ENCODE measurements at places on chromosomes 1 and 21. TPM values are rescaled to one million over a fixed set of nuclear protein-coding genes. Genes with fewer than 3 reads are reported as not detected.

TNFAIP8L2 gene
- total RNA-seq: 0.35 TPM

SLC9C2 gene
- not detected for total RNA-seq

MYCBP gene
- total RNA-seq: 15.7 TPM

RNF2 gene
- 21.5 TPM for total RNA-seq

SLC1A7 gene
- total RNA-seq: not detected

CNR2 gene
- not detected for total RNA-seq

TMEM269 gene
- total RNA-seq: not detected

SLC6A17 gene
- total RNA-seq: under 0.01 TPM

COL24A1 gene
- total RNA-seq: 0.07 TPM

GJA9 gene
- not detected for total RNA-seq

RAB7B gene
- total RNA-seq: 0.59 TPM

HOOK1 gene
- total RNA-seq: not detected

RHD gene
- total RNA-seq: not detected

SPATA45 gene
- not detected for total RNA-seq

IVL gene
- total RNA-seq: under 0.01 TPM

SRRM1 gene
- 24.5 TPM for total RNA-seq

FHL3 gene
- 13.9 TPM for total RNA-seq

EDN2 gene
- total RNA-seq: not detected

MPZ gene
- 0.99 TPM for total RNA-seq

HSPB7 gene
- not detected for total RNA-seq

SELL gene
- 1.5 TPM for total RNA-seq

ZSCAN20 gene
- 10.5 TPM for total RNA-seq

LAMC1 gene
- total RNA-seq: 428 TPM

PDZK1IP1 gene
- not detected for total RNA-seq

MNDA gene
- not detected for total RNA-seq

PAQR6 gene
- total RNA-seq: 0.07 TPM

NR5A2 gene
- 2.6 TPM for total RNA-seq

PLEKHG5 gene
- total RNA-seq: 41.3 TPM

IQGAP3 gene
- 19.1 TPM for total RNA-seq

CEP85 gene
- total RNA-seq: 9.7 TPM

GMEB1 gene
- total RNA-seq: 12.7 TPM

RCSD1 gene
- 0.07 TPM for total RNA-seq

IL10 gene
- not detected for total RNA-seq

ABCA4 gene
- 2.4 TPM for total RNA-seq

ZBTB18 gene
- 36.4 TPM for total RNA-seq

USH2A gene
- not detected for total RNA-seq

S100A1 gene
- total RNA-seq: not detected

ACTL8 gene
- total RNA-seq: not detected

APCS gene
- not detected for total RNA-seq

MFAP2 gene
- 12.6 TPM for total RNA-seq

PIGV gene
- total RNA-seq: 7.3 TPM

RIPPLY3 gene
- not detected for total RNA-seq

CCDC17 gene
- 0.53 TPM for total RNA-seq

ANXA9 gene
- total RNA-seq: not detected

S100A10 gene
- total RNA-seq: 144 TPM

PPP1R15B gene
- total RNA-seq: 37.5 TPM

GLIS1 gene
- not detected for total RNA-seq

GUCA2A gene
- not detected for total RNA-seq

PDE9A gene
- total RNA-seq: not detected

RPTN gene
- not detected for total RNA-seq

CA14 gene
- total RNA-seq: not detected

KRTAP7-1 gene
- not detected for total RNA-seq

SEC16B gene
- 0.53 TPM for total RNA-seq

OLFM3 gene
- total RNA-seq: not detected

EFNA3 gene
- 1.9 TPM for total RNA-seq

LCE1C gene
- total RNA-seq: not detected

All from pulmonary artery endothelial cell (primary cell).